ENCODE measurements at places on chromosomes 1 and 21. TPM values are rescaled to one million over a fixed set of nuclear protein-coding genes. Genes with fewer than 3 reads are reported as not detected.

Gene SLC45A3
- 1.5 TPM for total RNA-seq

Gene KDF1
- total RNA-seq: not detected

Gene RNASEL
- 8.0 TPM for total RNA-seq

Gene NEK2
- 1.5 TPM for total RNA-seq

Gene GUCA2B
- not detected for total RNA-seq

Gene UBXN10
- under 0.01 TPM for total RNA-seq

Gene ST6GALNAC3
- total RNA-seq: 0.99 TPM

Gene PPIAL4G
- total RNA-seq: not detected

Gene EFCAB14
- total RNA-seq: 57.2 TPM

Gene TTC13
- total RNA-seq: 11.8 TPM

Gene NBPF11
- 5.0 TPM for total RNA-seq

Gene OR2G6
- total RNA-seq: not detected

Gene RNU1-1
- under 0.01 TPM for total RNA-seq

Gene CD2
- total RNA-seq: under 0.01 TPM

Gene PRSS38
- total RNA-seq: not detected

Gene CFAP141
- not detected for total RNA-seq

Data from smooth muscle cell of trachea (primary cell).